Epithelial cell of esophagus (primary cell): ENCODE measurements at places on chromosomes 11 and 22.

DNA sequence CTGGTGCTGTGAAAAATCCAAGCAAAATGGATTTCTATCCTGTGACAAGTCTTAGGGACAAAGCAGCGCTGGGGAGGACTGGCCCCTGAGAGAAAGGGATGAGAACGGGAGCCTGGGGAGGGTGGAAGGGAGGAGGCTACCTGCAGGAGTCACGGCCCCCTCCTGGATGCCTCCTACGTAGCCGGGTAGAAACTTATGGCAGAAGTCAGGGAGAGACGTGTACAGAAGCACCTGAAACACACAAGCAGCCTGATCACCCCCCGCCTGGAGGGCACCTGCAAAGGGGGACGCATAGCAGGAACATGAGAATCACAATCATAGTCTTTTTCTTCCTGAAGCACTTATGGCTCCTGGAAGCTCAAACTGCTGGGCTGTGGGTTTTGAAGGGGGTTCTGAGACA lies 6.1 kb downstream of the DHCR7 start:
- no peak for DNase-seq

DNA sequence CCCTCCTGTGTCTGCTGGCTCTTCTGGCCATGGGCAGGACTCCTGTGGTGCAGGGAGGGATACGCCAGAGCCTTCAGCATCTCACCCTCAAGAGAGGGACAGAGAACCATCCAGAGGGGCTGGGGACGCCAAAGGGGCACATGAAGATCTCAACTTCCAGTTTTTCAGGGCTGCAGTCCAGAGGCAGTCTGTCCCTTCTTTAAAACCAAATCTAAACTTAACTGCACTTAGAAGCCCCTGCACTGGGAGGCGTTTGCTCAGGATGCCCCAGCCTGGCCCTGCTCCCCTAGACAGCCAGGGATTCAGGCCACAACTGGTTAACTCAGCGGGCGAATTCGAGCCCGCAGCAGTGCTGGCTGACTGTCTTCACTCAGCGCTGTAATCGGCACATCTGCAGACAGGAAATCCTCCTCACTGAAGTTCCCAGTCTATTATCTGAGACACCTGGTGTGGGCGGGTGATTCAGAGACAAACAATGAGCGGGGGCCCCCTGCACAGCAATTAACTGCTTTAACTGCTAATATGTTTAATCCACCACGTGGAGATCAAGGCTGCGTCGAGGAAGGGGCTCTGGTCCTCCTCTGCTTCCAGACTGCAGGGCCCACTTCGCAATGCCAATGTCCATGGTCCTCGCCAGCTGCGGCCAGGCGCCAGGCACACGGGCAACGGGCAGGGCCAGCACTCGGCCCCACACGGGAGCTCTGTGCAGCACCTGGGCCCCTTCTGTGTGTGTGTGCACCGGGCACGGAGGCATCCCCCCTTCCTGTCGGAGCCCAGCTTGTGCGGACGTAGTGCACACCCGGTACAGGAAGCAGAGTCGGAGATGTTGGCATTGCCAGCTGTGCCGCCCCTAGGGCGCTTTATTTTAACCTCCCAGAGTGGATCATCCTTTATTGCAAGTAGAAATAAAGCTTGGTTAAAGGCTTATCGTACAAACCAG lies 36.9 kb upstream of the GNB1L start:
- peak; percentile 90 for DNase-seq

DNA sequence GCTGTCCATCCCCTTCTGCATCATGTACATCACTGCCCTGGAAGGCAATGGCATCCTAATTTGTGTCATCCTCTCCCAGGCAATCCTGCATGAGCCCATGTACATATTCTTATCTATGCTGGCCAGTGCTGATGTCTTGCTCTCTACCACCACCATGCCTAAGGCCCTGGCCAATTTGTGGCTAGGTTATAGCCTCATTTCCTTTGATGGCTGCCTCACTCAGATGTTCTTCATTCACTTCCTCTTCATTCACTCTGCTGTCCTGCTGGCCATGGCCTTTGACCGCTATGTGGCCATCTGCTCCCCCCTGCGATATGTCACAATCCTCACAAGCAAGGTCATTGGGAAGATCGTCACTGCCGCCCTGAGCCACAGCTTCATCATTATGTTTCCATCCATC lies 337 bp downstream of the OR52B6 start:
- DNase-seq: no peak

DNA sequence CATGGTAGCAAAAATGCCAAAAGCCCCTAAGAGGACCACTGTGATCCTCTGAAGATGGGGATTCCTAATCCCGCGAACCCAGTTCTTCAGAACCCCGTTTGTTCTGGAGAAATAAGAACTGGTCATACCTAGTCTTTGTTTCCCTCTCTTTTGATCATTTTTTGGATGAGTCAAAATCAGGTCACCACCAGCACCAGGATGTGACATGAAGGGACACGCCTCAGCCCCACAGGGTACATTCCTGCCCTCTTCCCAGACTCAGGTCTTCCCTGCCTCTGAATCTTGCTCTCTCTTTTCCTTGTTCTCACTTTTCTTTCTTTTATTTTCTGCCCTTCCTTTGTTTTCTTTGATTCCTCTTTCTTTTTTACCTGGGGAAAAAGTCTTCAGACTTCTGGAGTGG lies 14.6 kb upstream of the ANO1 start:
- peak; percentile 88 for DNase-seq

DNA sequence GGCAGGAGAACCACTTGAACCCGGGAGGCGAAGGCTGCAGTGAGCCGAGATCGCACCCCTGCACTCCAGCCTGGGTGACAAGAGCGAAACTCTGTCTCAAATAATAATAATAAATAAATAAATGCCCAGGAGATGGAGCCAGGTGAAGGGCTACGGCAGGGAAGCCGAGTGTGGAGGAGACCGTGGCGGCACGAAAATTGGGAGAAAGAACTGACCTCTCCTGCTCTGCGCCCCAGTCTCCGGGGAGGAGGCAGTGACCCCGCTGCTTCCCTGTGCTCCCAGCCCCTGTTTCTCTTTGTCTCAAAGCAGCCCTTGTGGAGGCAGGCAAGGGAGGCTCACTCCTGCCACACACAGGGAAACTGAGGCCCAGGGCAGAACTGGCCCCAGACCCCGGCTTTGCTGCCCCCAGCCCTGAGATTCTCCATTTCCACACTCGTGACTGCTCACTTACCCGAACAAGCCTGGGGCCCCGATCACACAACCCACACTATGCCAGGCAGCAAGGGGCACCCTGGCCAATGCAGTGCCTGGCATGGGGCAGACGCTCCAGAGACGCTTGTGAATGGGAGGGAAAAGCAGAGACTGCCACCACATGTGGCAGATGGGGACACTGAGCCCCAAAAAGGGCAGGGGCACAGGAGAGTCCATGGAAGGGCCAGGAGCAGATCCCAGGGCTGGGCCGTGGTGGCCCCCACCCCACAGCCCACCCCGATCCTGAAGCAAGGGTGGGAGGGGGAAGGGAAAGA lies 80.4 kb upstream of the PRR5 start:
- no peak for DNase-seq

DNA sequence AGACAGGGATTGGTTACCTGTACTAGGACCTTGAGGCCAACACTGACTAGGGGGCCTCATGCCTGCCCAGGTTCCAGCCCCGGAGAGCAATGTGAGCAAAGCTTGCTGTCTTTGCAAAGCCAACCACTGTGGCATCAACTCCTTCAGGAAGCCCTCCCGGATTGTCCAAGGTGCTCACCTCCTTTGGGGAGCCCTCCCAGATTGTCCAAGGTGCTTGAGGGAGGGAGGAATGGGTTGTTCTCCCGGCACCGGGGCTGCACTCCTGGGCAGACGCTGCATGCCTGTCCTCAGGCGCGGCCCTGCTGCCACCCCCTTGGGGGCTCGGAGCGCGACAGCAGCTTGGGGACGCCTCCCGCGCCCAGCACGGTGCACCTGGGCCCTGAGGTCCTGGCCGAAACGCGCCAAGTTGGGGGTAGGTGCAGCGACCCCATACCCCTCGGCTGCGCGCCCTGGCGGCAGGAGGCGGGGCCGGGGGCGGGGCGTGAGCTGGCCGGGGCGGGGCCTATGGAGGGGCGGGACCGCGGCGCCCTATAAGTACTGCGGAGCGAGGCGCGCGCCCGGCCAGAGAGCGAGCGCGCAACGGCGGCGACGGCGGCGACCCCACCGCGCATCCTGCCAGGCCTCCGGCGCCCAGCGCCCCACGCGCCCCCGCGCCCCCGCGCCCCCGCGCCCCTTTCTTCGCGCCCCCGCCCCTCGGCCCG lies at the start of gene CD81:
Gene CD81 (plus strand): TSS at position 560 of the 701 bp plus-strand sequence. CDS start 240 bp downstream, outside the sequence.
- peak; percentile 48 for DNase-seq

GRCh38 chr22:27377501-27378295 lies 423.9 kb downstream of the MN1 start:
- DNase-seq: peak; percentile 57

GRCh38 chr11:47863189-47863897 lies 15.2 kb upstream of the NUP160 start:
- DNase-seq: no peak

DNA sequence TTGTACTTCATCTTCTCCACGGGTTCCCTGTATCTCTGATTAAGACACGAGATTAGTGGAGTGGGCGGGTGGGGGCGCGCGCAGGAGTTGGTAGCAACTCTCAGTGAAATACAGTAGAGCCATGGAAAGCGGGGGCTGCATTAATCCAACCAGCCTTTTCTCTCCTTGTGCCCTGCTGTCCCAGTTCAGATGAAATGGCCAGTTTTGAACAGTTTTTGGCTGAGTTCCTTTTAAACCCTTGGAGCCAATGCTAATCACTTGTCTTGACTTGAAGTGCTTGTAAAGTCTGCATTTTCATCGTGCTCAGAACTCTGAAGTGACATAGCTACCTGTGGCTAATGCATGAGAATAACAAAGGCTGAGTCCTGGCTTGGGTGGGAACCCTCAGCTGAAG lies 734 bp upstream of the TMEM123 start:
- DNase-seq: peak; percentile 44

DNA sequence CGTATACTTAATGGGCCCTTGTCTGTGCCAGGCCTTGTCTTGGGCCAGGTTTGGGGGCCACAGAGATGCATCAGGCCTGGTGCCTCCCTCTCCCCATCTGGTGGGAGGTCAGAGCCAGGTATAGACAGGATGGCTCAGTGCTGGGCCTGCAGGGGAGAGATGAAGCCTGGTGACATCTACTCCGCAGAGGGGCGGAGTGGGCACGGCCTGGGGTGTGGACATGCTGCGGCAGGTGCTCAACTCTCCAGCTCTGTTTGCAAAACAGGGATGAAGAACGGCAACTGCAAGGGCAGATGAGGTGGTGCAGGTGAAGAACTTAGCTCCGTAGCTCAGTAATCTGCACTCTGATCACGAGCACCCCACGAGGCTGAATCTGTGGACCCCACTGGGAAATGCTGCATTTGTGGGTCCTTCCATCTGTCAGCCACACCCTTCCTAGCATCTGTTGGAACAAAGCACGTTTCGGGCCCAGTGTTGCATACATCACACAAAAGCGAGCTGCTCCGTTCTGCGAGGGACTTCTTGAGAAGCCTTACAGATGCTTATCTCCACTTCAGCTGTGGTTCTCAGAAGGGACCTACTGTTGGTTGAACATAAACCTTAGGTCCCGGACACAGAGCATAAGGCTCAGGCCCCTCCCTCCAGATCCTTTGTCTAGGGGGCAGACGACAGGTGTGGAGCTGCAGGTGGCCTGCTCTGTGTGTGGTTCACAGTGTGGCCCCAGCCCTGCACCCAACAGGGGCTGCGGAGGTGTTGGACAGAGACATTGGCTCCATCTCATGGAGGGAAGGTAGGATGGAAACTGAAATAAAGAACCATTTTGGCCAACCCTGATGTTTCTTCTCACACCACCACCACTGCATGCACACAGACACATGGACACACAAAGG lies 78.3 kb downstream of the LRRC32 start:
- DNase-seq: no peak

GRCh38 chr11:134069426-134070341 lies 812 bp downstream of the JAM3 start:
- DNase-seq: no peak

DNA sequence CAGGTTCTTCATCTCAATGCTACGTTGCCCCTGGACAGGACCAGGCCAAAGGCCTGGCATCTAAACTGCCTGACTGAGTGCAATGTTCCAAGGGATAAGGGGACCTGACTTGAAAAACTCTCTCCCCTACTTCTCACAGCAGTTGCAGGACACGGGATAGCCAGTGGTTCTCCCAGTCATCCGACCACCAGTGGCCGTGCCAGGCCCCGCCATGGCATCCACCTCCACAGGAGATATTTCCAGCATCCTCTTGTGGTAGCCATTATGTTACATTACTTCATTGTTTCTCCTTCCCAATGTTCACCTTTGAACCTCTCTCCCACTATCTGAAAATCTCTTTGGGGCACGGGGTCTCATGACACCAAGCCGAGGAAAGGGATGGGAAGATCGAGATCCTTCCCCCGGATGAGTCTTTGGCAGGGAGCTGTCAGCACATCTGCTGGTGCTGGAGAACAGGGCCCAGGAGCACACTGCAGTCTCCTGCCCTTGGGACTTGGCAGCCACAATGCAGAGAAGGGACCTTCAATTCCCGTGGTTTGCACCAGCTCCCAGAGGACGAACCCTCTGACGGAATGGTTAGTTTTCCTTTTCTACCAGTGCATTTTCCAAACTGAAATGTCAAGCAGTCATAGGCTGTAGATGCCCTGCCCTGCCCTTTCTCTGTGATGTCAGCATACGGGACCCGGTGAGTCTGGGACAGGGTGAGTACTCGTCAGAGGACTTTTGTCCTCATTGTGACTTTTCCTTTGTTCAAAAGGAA lies 121.2 kb downstream of the ETS1 start:
- no peak for DNase-seq
